Ecto neural progenitor cell (in vitro differentiated cells): ENCODE measurements at places on chromosomes 1 and 21.

GRCh38 chr1:109114342-109114674 is 393 bp downstream of the ELAPOR1 start:
- no peak for DNase-seq

- DNase-seq: no peak
These were observed 63.5 kb upstream of the UBE2U start for GRCh38 chr1:64139877-64140276.

- peak; percentile 62 for DNase-seq
These were observed 1.3 kb downstream of the COL24A1 start for GRCh38 chr1:86155051-86155806.

- no peak for DNase-seq
These were observed 5.1 kb upstream of the FABP3 start for GRCh38 chr1:31378001-31378400.

- DNase-seq: no peak
These were observed 137.0 kb downstream of the LRRC53 start for GRCh38 chr1:74375376-74375775.
